ENCODE measurements at places on chromosomes 2 and 18.

DNA sequence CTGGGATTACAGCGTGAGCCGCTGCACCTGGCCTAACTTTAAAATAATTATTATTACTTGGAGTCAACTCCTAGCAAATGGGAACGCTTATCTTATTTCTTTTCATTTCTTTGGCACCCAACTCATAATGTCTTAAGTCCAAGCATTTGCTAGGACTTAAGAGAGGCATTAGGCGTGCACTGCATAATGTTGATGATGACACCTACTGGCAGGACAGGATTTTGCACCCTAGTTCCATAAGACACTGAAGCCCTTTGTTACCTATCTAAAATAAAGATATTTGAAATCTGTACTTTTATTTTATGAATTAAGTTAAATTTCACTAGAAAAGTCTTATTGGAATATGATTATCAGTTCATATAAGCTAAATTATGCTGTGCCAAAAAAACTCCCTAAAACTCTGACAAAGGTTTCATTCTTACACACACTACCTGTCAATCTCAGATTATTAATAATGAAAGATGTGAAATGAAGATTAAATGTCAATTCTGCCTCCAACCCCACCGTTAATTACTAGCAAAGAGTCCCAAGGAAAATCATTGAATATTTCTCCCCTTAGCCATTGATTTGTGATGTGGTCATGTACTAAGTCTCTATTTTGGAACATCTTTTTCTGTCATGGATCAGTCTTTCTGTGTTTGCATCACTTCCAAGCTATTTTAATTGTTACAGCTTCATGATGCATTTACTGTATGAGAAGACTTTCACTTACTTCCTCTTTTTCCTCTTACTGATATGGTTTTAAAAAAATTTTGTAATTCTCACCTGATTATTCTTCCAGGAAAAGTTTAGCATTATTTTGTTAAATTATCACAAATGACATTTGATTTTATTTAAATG lies 12.7 kb upstream of the CDH2 start:
- DNase-seq, result peak; percentile 55

- DNase-seq, result no peak
These were observed 50.1 kb downstream of the HS1BP3 start for GRCh38 chr2:20600756-20601325.

DNA sequence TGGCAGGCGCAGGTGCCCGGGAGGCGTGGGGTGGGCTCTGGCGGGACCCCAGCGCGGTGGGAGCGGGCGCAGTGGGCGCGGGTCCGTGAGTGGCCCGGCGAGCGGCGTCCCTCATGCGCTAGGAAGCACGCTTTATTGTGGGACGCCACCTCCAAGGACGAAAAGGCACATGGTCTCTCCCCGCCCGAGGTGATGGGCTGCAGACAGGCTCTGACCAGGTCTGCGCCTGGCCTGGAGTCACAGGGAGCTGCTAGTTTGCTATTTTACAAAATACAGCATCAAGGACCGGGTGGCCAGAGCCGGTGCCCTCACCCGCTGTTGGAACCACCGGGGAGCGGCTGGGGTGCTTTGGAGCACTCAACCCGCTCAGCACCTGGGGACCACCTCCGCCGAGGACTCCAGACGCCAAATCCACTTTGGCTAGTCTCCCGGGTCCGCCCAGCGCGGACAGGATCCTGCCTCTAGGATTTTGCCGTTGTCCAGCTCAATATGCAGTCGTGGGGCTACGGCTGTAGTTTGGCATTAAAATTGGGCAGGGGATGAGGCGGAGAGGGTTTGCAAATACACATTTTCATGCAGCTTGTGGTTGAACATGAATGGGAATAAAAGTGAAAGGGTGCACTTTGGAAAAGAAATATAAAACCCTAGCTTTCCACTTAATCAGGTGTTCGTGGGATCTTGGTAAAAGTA lies 65.4 kb downstream of the LRRFIP1 start:
- peak; percentile 44 for DNase-seq

GRCh38 chr2:176976736-176977685 lies 235.6 kb upstream of the HNRNPA3 start:
- DNase-seq, result no peak

DNA sequence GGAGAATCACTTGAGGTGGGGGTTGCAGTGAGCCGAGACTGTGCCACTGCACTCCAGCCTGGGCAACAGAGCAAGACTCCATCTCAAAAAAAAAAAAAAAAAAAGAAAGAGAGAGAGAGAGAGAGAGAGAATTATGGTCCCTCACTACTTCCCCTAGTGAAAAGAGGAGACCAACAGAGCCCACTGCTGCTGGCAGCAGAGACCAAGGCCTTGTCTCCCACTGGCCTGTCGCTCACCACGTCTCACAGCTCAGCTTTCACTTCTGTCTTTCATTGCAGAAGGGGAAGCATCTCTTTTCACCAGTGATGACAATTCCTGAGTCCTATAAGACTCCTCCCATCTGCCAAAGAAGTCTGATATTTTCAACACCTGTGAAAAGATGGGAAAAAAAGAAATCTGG lies 81.3 kb downstream of the CLHC1 start:
- DNase-seq, result peak; percentile 82

DNA sequence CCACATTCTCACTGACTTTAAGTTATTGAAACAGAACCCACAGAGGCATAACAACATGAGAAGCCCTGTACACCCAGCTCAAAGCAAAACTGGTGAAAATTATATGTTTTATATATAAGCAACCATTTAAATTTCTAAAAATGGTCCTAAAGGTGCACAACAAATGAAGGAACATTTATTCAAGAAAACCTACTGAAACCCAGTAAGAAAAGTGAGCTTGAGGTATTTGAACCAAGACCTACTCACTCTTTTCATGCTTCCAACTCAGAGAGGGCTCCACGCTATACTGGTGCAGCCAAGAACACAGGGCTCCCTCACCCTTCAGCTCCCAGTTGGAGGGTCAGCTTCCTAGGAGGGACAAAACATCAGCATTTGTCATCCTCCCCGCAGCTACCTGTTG lies 2.1 kb upstream of the CACNB4 start:
- no peak for DNase-seq

GRCh38 chr2:54512183-54512582 lies 56.1 kb downstream of the SPTBN1 start:
- DNase-seq, result no peak

GRCh38 chr2:8927510-8928455 lies 75.7 kb downstream of the MBOAT2 start:
- no peak for DNase-seq

GRCh38 chr2:181806039-181806392 lies 85.5 kb upstream of the ITPRID2 start:
- DNase-seq, result no peak

GRCh38 chr2:38448692-38449410 lies 71.8 kb upstream of the ATL2 start:
- no peak for DNase-seq

DNA sequence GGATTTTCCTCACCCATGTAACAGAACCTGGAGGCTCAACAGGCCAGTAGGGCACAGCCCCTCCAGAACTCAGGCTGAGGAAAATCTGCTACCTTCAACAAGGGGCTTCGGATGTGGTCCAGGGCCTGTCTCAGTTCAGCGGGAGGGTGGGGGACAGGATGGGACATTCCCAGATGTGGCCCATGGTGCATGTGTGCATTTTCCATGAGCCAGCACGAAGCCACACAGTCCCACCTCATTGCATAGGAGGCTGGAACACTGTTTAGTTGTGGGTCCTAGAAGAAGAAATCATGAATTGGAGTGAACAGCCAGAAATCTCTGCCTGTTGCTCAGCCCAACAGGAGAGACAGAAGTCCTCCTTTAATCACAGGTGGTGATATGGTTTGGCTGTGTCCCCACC lies 469.6 kb upstream of the MYT1L start:
- DNase-seq, result no peak

DNA sequence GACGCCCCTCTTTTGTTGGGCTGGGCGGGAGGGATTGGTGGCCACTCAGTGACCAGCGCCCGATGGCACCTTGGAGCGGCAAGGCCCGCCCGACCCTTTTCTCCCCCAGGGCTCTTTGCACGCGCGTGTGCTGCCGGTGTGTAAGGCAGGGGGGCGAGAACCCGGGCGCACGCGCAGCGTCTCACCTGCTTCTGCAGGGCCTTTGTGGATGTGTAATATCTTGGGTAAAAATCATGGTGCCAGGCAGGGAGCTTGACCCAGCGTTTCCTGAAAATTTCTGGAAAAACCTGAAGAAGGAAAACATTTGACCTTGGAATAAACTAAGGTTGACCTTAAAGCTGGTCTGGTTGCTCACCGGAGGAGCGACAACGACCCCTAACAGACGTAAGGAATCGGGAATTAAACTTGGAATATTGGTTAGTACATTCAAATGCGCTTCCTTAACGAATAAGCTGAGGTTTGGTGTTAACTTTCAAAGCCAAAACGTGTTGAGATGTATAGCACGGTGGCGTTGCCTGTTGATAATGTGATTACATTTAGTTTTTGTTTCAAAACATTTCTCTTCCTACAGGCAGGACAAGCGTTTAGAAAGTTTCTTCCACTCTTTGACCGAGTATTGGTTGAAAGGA lies 438 bp downstream of the HSPE1 start:
- DNase-seq, result peak; percentile 37

DNA sequence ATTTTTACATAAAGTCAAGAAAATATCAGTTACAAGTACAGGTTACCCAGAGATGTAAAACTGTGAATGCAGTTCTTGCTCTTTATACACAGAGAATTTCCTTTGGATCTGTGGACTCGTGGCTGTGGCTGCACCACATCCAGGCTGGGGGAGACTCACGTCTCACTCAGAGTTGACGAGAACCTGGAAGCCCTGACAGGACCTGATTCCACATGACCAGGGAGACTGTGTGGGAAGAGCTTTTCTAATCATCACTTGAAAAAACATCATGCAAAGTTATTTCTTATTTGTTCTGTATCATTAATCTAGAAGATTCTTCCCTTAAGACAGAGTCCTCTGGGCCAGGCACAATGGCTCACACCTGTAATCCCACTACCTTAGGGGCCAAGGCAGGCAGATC lies 1159.0 kb downstream of the RPIA start:
- no peak for DNase-seq

DNA sequence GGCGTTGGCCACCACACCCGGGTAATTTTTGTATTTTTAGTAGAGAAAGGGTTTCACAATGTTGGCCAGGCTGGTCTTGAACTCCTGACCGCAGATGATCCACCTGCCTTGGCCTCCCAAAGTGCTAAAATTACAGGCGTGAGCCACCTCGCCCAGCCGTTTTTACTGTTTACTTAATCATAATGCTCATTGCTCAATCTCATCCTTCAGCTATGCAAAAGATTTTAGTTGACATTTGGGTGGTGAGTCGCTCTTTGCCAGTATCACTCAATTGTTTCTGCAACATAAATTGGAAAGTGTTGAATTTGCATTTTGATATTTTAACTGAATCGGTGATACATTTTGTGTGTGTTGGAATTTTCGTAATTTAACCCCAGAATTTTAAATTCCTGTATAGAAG lies 7.8 kb upstream of the ZNF532 start:
- DNase-seq, result peak; percentile 72

DNA sequence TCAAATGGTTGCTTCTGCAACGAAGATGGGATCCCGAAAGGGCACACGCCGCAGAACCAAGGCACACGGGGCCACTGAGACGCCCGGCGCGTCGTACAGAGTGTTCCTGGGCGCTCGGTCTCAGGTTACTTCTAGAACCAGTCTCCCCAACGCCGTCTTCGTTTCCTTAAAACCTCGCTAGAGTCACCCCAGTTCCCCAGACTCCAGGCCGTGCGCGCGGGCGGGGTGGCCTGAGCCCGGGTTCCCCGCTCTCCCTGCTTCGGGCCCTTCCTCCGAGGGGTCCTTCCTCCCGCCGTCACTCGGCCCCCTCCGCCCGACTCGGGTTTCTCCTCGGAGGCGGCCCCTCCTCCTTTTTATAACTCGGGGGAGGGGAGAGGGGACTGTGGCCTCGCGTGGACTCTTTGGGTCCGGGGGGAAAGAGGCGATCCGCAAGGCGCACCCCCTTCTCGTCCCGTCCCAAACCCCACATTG lies 774 bp upstream of the FZD7 start:
- DNase-seq, result no peak

- DNase-seq, result no peak
These were observed 2.2 kb downstream of the C1D start for GRCh38 chr2:68060652-68061051.

DNA sequence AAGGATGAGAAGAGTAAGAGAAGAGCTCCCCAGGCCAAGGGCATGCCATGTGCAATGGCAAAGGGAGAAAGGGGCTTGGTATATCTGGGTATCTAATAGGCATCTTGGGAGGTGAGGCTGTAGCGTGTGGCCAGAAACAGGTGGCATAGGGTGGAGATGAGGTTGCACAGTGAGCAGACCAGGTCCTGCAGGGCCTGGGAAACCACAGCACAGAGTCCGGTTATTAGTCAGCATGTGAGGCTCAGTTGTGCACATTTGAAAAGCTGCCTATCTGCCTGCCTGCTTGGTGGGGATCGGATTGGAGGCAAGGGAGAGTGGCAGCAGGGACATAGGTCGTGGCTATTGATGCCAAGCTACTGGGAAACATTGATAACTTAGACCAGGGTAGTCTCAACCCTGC lies 190.6 kb downstream of the TPGS2 start:
- DNase-seq, result no peak

DNA sequence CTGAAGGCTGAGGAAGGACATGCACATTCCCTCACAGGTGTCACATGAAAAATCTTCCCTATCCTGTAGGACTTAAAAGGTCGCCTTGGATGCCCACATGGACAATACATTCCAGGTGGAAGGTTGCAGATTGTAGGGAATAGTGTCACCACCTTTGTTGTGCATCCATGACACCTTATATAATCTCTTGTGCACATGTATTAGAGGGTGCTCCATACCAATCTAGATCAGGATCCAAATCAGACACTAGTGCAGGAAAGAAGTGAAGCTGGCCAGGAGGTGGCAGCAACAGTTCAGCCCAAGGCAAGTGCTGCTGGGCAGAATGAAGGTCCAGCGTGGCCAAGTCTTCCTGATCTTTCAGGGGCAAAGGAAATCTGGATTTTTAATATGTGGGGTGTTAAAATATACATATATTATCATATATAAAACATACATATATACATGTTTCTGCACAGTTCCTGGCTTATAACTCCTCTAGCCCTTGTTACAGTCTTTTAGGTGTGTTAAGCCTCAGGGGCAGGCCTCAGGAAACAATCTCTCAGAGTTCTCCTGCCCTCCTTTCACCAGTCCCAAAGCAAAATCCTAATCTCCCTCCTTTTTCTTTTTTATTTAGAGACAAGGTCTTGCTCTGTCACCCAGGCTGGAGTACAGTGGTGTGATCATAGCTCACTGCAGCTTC lies 16.6 kb downstream of the NIF3L1 start:
- DNase-seq, result peak; percentile 74

DNA sequence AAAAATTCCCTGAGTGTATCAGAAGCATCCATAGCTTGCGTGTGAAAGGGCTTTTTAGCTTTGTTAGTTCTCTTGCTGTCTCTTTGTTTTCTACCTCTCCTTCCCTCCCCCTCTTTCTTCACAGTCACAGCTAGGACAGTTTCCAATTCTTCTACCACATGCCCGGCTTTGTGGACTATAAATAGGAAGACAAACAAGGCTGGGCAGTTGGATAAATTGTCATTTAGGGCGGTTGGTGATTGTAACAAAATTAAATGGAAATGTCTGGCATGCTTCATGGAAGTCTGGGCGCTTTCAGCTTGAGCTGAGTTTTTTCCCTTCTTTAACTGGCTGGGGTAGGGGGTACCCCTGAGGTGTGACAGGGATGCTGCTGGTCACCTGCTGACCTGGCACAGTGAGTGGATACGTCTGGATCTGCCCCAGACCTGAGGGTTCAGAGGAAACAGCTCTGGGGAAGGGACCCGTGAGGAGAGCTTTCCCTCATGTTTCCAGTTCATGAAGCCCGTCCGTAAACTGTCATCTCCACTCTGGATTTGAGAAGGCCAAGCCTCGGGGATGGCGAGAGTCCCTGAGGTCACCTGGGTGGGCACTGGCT lies 29.0 kb upstream of the GIGYF2 start:
- no peak for DNase-seq

- no peak for DNase-seq
These were observed 227.5 kb downstream of the C1D start for GRCh38 chr2:67835266-67835665.

- DNase-seq, result no peak
These were observed 478.3 kb downstream of the FBXO15 start for GRCh38 chr18:73669297-73669696.

Measured in suppressor macrophage treated with lipopolysaccharide for 4 hours (primary cell).